Myocyte (in vitro differentiated cells): ENCODE measurements at places on chromosomes 2 and 18.

- no peak for DNase-seq
Measured at GRCh38 chr2:52510432-52510831, 1257.2 kb upstream of the CHAC2 start.

DNA sequence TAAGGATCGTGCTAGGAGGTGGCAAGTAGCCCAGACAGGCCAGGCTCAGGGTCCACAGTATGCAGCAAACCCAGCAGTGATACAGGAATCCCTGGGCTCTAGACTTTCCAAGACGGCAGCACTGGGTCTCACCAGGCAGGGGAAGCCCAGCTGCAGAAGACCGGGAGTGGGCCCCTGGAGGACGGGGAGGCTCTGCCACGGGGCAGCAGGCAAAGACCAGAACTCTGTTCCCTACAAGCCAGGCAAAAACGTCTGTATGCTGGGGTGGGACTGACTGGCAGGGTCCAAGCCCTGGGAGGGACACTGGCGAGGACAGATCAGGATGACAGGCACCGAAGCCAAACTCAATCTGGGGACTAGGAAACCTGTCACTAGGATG lies 98.9 kb upstream of the SEC11C start:
- no peak for DNase-seq

- DNase-seq: no peak
Measured at GRCh38 chr2:86617153-86617552, 6.5 kb downstream of the RNF103 start.

GRCh38 chr2:235551965-235552364 lies 58.1 kb downstream of the AGAP1 start:
- peak; percentile 75 for DNase-seq

GRCh38 chr2:963876-964275 lies 13.2 kb downstream of the SNTG2 start:
- DNase-seq: no peak

- no peak for DNase-seq
Measured at GRCh38 chr18:47141289-47141688, 9.0 kb downstream of the HDHD2 start.

DNA sequence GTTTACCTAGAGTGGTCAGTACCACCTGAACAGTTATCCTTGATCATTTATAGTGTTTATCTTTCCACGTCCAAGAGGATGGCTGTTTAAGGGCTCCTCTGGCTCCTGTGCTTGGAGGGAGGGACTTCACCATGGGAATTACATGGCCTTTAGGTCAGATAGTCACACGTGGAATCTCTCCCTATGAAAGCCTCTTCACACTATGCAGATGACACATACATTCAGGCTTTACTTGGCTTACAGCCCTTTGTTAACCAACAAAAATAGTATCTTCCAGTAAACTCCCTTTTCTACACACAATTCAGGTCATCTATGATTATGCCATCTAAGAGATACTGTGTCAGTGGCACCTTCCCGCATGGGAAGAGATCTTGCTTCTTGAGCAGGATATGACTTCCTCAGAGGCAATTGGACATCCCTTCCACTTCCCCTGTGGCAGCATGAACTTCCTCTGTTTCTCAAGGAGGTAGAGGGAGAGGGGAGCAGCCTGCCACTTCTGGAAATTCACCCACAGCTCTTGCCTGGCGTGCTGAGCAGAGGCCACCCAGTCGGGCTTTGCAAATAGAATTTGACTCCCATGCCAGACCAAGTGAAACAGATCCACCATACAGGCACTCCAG lies 53.5 kb downstream of the COLEC12 start:
- DNase-seq: no peak

GRCh38 chr2:19893520-19894133 lies 8.2 kb downstream of the TTC32 start:
- no peak for DNase-seq

DNA sequence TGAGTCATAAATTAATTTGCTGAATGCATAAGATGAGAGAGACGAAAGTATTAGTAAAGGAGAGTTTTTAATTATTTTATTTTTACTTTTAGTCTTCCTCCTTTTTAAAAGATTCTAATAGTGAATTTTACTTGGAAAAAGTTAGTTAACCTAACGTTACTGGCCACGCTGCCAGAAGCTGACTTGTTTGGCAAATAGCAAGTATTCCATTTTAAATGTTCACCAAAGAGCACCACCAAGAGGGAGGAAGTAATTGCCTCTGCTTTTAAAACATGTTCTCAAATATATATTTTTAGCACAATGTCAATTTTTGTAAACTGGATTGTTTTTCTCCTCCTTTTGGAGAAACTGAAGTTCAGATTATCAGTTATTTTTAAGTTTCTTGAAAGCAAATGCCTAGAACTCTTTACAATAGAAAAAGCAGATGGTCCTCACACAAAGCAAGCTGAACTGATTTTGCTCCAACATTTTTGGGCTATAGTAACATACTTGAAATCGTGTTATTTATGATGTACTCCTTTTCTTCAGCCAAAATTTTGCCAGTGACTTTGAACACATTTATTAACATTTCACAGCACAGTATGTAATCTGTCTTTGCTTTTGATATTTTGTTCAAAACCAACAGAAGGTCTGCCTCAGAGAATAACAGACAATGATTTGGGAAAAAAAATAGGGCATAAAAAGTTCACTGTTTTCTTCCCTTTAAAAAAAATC lies 1311.0 kb upstream of the FAM98A start:
- no peak for DNase-seq

DNA sequence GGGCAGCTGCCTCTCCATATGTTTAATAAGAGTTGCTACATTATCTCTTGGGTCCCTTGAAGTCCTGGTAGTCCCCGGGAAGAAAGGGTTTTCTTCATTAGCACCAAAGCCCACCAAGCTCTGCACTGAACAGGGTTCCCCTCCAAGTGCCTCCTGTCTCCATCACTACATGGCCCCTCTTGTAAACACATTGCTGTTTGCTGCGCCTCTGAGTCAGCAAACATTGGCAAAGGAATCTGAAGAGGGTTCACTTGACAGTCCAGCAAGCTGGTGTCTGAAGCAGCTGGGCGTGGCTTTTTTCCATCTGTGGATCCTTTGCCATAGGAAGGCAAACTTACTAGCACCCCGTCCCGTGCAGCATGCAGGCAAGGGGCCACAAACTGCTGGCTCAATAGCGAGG lies 82.8 kb downstream of the TEX51 start:
- DNase-seq: peak; percentile 59

DNA sequence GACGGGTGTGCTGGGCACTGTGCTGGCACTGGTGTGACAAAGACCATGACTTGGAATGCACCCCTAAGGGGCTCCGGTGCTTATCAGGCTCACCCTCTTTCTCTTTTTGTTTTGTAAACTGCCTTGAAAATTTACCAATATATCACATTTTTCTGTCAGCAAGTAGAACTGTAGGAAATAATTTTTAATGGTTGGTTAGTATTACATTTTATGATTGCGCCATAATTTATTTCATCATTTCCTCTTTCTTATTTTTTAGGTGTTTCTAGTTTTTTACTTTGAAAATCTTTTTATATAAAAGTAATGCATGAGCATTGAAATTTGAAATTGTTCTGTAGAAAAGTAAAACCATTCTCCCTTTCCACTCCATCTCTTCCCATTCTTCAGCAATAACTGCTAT lies 100.9 kb downstream of the MMADHC start:
- DNase-seq: no peak

GRCh38 chr2:205684871-205685313 lies 2.6 kb downstream of the NRP2 start:
- DNase-seq: no peak

DNA sequence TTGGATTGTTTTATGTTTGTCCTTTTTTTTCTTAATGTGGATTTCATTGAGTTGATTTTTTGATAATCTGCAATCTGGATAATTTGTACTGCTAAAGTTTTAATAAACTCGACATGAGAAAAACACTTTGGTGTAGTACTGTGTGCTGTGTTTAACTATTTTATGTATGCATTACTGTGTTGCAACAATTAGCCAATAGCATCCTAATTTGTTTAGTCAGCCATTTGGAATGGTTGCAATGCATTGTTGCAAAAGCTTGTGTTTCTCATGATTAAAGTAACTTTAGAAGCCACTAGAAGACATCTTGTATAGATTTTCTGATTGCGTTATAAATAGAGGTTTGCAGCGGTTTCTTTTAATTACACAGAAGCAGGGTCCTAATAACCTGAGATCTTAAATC lies 53.5 kb downstream of the PPIG start:
- DNase-seq: no peak

DNA sequence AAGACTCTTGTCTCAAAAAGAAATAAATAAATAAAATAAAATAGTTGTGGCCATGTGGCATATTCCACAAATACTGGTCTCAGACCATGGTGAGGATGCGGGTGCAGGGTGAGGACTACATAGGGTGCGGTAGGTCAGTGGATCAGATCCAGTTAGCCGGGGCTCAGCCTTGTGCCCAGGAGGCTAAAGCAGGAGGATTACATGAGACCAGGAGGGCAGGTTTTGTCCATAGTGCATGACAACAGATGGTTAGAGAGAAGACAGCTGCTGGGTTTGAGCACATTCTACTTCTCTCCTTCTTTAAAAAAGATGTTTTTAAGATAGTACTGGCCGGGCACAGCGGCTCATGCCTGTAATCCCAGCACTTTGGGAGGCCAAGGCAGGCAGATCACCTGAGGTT lies 12.8 kb upstream of the PSD4 start:
- peak; percentile 9 for DNase-seq

DNA sequence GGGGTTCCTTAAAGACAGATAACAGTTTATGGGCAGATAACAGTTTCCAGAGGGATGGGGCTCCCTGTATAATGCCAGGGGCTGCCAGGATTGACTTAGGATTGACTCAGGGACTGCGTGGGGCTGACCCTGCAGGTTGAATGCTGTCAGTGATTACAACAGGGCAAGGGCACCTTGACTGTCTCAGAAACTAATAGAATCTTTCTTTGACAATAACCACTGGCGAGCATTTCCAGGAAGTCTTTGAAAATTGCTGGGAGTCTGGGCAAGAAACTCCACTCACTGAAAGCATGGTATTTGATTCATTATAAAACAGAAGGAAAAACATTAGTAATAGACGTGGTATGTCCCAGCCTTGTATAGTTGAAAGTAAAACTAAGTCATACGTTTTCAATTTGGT lies 101.0 kb downstream of the GPD2 start:
- DNase-seq: no peak

DNA sequence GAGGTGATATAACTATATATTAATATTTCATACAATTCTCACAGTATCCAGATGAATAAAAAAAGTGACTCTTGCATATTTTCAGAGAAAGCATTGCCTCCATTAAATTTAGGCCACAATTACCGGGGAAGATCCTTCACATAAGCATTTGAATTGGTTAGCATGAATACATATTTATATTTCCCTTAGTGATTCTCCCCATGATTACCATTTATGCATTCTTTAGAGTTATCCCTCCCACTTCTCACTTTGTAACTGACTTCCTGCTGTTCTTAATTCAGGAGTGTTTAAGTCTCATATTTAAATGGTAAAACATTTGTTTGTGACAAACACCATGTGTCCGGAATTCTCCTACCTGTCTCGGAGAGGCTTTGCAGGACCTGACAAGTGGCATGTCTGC lies 523.4 kb downstream of the CCDC85A start:
- DNase-seq: no peak

GRCh38 chr2:227340106-227340505 lies 15.1 kb downstream of the MFF start:
- DNase-seq: no peak

GRCh38 chr18:26971409-26971808 lies 105.9 kb upstream of the AQP4 start:
- DNase-seq: no peak

DNA sequence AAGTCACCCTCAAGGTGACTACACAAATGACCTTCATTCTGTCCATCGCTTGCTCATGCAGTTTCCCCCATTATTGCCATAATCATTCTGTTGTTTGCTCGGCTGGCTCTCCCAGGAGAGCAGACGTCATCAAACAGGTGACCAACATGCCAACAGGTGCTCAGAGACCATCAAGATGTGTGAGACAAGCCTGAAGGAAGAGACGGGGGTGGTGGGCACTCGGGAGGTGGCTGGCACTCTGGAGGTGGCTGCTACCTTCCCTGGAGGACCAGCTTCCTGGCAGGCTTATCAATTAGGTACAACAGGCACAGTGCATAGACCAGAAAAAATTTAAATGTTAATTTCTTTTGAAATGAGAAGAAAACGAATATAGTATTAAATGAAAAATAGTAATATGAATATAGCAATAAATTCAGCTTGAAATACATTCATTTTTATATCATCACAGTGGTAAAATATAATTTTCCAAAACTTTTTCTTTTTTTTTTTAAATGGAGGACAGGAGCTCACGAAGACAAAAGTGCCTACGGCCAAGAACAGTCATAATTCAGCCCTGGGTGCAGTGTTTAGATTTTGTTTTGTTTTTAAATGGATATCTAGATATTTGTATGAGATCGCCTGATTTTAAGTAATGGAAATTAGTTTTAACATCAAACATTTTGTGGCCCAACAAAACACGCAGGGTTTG lies 16.9 kb upstream of the HAAO start:
- peak; percentile 43 for DNase-seq

GRCh38 chr2:242041816-242042215 lies 172.3 kb downstream of the RTP5 start:
- no peak for DNase-seq

DNA sequence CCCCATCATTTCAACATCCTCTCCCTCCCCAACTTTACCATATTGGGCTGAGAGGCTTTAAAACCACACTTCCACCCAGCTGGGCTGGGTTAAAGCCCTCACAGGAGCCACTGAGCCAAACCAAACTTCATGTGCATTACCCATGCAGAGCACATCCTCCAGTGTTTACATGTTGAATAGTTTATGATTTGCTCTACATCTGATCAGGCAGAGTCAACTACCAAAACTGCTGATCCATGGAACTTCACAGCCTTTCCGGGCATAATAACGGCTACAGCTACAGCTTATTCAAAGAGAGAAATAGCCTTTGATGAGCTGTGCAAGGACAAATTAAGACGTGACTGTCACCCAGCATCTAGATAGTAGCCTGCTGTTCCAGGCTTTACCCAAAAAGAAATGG lies 39.0 kb downstream of the MAIP1 start:
- no peak for DNase-seq

DNA sequence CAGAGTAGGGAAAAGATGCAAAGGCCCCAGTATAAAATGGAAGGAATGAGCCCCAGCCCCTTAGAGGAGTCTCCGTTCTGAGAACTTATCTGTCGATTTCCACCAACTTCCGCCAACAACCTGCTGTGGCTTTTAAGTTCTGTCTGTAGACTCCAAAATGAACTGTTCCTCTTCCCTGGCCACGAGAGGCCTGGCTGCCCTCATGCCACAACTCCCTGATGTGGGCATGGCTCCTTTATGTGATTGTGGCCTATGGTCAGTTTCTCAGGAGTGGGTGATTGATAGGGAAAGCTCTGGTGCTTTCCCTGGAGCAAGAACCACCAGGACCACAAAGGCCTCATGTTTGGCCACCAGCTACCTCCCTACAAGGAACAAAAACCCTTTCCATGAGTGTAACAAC lies 18.8 kb upstream of the CD207 start:
- DNase-seq: no peak

- no peak for DNase-seq
Measured at GRCh38 chr2:129777762-129778583, 201.5 kb upstream of the RAB6C start.

DNA sequence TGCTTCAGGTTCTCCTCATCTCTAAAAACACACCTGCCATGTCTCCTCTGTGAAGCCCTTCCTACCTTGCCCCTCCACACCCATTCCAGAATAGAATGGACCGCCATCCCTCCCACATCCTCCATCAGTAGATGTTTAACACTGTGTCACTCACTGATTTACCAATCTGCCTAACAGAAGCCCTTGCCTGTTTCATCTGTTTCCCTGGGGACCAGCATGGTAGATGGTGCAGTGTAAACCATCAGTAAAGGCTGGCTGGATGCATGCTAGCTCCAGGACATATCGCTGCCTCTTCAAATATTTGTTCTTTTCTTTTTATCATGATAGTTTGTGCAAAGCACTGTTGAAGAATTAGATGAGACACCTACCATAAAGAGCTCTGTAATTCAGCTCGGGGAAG lies 271.4 kb downstream of the PIEZO2 start:
- no peak for DNase-seq
